ENCODE measurements at places on chromosomes 5 and 9.

GRCh38 chr9:38713426-38713825 is 6.5 kb downstream of the FAM240B start:
- no peak for DNase-seq

- no peak for DNase-seq
Observed at GRCh38 chr9:110048976-110049698, 158.8 kb downstream of the C9orf152 start.

- no peak for DNase-seq
Observed at GRCh38 chr5:39082995-39083394, 8.8 kb upstream of the RICTOR start.

DNA sequence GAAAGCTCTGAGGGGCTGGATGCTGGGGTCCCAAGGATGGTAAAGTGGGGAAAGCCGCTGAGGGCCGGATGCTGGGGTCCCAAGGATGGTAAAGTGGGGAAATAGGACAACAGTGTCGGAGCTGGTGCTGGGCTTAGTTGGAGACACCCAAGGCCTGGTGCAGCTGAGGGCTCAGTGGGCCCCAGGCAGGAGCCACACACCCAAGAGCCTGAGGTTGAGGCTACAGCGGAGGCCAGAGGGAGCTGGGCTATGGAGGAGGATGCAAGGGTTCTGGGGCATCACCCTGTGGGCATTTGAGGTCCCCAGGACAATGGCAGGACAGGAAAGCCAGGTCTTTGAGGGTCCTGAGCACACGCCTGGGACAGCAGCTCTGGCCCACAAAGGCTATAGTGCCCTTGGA is 19.1 kb upstream of the SLC9A3 start:
- no peak for DNase-seq
